ENCODE measurements at places on chromosomes 4 and X. TPM values are rescaled to one million over a fixed set of nuclear protein-coding genes. Genes with fewer than 3 reads are reported as not detected.

The HEPH gene
- total RNA-seq, result 8.5 TPM

The BGN gene
- total RNA-seq, result 67.1 TPM

The SPANXN3 gene
- total RNA-seq, result not detected

The MAP7D2 gene
- under 0.01 TPM for total RNA-seq

The TCEAL7 gene
- 30.5 TPM for total RNA-seq

The RELL1 gene
- total RNA-seq, result 44.1 TPM

The TRIM61 gene
- 2.5 TPM for total RNA-seq

The PDCL2 gene
- total RNA-seq, result not detected

The CABS1 gene
- total RNA-seq, result not detected

The AWAT2 gene
- not detected for total RNA-seq

The TLR1 gene
- not detected for total RNA-seq
